ENCODE measurements at places on chromosomes 6 and 20. TPM values are rescaled to one million over a fixed set of nuclear protein-coding genes. Genes with fewer than 3 reads are reported as not detected.

Gene ERVFRD-1
- total RNA-seq = not detected

Gene SLC22A3
- 0.18 TPM for total RNA-seq

GRCh38 chr6:161486361-161487216, 212.7 kb upstream of the AGPAT4 start:
- DNase-seq = no peak

Gene VWA7
- 0.74 TPM for total RNA-seq

DNA sequence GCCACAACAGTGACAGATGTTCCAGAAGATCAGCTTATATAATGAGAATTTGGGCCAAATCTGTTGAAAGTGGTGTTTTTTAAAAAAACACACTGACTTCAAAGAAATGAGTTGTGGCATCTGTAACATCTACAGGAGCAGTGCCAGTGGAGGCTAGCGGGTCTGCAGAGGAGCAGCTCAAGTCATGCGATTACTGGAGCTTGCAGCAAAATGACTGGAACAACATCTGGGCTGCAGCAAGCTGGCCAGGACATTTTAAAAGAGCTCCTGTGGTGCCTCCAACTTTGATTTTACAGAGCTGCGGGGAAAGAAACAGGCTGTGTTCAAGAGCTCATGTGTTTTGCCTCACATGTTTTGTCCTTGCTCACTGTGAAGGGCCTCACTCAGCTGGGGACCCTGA, 57.2 kb downstream of the TBX18 start:
- no peak for DNase-seq

GRCh38 chr20:58705208-58705926, 12.8 kb downstream of the NPEPL1 start:
- no peak for DNase-seq

DNA sequence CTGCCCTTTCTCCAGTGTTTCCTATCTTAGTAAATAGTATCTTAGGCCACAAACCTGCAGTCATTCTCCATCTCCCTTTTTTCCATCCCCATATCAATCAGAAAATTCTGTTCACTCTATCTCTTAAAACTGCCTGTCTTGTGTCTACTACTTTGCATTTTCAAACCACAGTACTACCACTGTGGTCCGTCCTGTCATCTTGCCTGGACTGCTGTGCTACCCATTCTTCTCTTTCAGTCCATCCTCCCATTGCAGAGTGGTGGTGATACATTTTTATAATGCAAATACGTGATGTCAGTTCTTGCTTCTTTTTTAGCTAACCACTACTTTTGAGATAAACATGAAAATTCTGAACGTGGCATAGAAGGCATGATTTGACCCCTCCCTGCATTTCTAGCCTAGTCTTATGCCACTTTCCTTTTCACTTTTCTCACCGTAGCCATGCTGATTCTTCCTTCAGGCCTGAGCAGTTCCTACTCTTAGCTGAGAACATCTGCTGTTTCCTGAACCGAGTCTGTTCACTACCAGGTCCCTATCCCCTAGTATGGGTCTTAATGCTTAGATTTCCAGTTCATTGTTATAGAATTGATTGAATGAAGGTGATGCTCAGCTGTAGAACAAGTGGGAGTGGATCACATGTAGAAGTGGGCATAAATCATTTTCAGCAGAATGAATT, 13.8 kb downstream of the TBPL1 start:
- DNase-seq = no peak

- DNase-seq = no peak
These were observed 154.0 kb downstream of the PDSS2 start for GRCh38 chr6:107305391-107305790.

All from endothelial cell (in vitro differentiated cells).